ENCODE measurements at places on chromosomes 13 and 19.
A peak's percentile ranks its signal among the peaks of the same experiment; 100 is the strongest.

DNA sequence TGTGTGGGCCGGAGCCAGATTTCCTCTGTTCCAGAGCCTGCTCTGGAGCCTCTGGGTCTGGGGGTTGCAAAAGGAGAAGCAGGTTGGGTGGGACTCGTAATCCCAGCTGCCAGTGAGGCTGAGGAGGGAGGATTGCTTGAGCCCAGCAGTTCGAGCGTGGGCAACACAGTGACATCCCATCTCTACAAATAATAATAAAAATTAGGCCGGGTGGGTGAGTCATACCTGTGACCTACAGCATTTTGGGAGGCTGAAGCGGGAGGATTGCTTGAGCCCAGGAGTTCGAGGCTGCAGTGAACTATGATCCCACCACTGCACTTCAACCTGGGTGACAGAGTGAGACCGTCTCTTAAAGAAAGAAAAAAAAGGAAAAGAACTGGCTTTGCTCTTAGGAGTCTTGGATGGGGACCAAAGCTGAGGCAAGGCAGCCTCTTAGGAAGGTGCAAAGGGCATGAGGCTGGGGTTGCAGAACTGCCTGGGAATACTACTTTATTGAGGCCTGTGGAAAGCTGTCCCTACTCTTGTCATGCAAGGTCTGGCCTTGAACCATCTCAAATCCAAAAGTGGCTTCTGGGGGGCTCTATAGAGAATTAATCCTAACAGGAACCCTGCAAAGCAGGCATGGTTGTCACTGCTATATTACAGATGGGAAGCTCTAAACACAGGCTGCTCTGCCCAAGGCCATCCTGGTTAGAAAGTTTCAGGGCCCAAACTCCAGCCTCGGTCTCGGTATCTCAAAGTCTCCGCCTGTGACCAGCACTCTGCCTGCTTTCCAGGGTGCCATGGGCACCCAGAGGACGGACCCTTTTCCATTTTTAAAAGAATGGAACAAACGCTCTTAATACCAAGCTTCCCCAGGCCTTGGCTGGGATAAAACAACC, 880 bp upstream of the C19orf12 start:
- no peak for DNase-seq

DNA sequence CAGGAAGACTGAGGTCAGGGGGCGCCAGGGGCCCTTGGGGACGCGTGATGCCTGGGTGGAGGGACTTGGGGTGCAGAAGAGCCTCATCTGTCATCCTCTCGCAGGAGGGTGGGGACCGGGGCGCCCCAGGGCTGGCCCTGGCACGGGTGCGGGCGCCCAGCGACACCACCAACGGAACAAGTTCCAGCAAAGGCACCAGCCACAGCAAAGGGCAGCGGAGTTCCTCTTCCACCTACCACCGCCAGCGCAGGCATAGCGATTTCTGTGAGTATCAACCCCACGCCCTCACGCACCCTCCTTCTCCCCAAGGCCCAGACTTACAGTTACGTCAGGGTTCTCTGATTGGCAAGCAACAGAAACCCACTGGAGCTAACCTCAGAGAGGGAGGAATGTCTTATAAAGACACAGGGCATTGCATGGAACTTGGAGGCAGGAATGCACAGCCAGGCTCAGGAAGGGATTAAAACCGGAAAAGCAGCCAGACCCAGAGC, 29.4 kb downstream of the MARK4 start:
- DNase-seq = no peak

DNA sequence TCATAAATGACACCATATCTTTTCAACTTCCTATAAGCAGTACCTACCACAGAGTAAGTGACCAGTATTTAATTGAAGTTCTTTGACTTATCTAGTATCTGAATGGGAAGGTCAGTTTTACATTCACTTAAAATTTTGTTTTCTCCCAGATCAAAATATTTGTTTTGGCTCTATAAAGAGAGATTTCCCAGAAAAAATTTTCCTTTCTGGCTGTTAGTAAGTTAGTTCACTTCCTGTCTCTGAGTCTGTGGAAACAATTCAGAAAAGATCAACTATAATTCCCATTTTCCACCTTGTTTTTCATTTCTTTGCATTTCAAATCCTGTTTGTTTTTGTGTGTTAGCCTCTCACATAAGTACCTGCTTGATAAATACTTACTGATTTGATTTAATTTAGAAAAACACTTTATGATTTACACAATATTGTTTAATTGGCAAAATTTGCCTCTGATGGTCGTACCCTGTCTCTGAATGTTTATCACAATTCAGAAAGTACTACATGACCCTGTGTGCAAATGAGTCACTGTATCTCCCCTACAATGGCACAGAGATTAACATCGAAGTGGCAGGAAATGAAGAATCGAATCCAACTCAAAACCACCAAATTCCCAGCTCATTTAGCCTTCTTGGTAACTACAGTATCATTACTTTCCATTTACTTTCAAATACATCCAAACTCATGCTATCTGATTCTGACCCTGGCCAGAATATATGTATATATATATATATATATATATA, 15.4 kb upstream of the MED4 start:
- DNase-seq = no peak

- no peak for DNase-seq
These were observed 6.6 kb upstream of the DACH1 start for GRCh38 chr13:71873418-71874247.

GRCh38 chr13:102838982-102839381, 6.8 kb upstream of the ERCC5 start:
- DNase-seq = no peak

DNA sequence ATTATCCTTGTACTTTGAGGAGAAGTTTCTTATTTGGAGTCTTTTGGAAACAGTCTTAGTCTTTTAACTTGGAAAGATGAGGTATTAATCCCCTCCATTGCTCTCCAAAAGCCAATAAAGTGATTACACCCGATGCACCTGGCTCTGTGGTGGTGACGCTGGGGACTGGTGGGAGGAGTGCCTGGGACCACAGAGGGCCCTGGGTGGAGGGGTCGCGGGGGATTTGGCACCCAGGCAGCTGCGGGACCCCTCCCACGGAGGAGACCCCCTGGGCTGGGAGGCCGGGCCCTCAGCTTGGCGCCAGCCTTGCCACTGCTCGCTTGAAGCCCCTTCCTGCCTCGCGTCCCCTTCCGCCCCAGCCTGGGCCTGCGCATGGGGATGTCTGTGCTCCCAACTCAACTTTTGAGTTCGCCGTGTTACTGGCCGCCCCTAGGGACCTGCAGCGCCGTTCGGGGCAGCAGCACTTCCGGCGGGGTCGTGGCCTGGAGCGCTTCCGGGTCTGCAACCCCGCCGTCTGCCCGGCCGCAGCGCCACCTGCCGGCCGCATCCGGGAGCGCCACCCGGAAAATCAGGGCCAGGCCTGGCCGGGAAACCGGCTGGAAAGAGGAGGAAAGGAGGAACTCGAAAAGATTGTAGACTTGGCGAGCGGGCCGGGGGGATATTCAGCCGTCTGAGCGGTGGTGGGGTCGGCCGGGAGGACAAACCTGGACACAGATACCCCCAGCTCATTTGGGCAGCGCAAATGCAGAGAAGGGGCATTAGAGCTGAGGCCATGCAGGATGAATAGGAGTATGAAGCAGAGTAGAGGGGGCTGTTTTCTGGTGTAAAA, 8.4 kb downstream of the PEAK3 start:
- peak; percentile 88 for DNase-seq

DNA sequence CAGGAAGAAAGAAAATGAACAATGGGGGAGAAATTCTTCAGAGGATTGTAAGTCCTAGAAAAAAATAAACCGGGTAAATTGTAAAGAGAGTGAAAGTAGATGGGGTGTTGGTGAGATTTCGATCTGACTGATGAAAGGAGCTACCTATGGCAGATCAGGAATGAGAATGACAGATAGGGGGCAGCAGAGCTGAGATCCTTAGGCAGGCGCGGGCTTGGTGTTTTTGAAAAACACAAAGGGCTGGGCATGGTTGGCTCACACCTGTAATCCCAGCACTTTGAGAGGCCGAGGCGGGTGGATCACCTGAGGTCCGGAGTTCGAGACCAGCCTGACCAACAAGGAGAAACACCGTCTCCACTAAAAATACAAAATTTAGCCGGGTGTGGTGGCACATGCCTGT, 1468.6 kb upstream of the SLC10A2 start:
- peak; percentile 6 for DNase-seq

- DNase-seq = no peak
These were observed 96.6 kb downstream of the RXFP2 start for GRCh38 chr13:31835932-31836331.

- DNase-seq = peak; percentile 82
These were observed 7.9 kb upstream of the LINGO3 start for GRCh38 chr19:2315818-2316353.

DNA sequence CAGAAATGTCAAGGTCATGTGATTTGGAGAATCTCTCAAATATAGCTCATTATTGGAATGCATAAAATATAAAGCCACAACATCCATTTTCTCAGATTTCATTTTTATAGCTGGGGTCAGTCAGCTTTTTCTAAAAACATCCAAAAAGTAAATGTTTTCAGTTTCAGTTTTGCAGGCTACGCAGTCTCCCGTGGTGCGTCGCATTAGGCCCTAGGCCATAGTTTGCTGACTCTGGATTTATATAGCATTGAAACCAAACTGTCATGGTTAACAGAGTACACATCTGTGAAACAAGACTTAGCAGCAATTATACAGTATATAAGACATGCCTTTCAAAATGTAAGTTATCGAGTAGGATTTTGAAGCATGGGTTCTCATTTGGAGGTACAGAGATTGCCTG, 140.0 kb downstream of the IRS2 start:
- DNase-seq = no peak

- no peak for DNase-seq
These were observed 5.3 kb downstream of the RFX1 start for GRCh38 chr19:14000691-14001375.

DNA sequence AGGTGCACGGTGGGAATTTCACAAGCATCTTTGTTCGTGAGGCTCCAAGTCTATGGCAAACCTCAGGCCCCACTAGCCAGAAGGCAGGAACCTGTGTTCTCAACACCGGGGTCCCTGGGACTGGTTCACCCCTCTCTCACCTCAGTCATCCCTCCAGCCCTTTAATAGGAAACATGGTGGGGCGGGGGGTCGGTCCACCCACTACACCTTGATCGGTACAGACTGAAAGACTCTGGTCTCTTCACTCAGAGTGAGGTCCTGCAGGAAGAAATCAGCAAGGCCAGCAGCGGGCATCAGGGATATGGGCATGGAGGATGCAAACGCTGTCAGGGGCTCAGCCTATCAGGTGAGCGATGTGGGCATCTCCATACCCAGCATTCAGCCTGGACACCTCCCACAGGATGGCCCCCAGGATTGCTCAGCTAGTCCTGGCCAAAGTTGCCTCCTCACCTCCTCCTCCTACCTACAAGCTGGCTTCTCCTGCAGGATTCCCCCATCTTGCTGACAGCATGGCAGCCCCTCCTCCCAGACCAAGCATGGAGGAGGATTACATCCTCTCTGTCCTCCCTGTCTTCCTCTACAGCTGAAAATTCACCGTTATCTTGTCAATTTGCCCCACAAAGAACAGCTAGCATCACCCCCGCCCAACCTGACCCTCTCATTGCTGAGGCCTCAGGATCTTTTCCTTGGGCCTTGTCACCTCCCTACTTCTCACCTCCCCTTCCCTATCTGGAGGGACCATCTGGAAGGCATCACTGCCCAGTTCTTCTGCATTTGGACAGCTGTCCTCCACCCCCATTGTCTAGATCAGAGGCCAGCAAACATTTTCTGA, 37.3 kb upstream of the CD33 start:
- no peak for DNase-seq

- no peak for DNase-seq
These were observed 61.4 kb upstream of the KLF2 start for GRCh38 chr19:16263141-16263761.

Measured in HuH-7 (cell line).